ENCODE measurements at places on chromosomes 4 and X.

- DNase-seq: no peak
These were observed 78.8 kb upstream of the BANK1 start for GRCh38 chr4:101711590-101712260.

GRCh38 chr4:18294846-18295245, 273.3 kb upstream of the LCORL start:
- DNase-seq: no peak

DNA sequence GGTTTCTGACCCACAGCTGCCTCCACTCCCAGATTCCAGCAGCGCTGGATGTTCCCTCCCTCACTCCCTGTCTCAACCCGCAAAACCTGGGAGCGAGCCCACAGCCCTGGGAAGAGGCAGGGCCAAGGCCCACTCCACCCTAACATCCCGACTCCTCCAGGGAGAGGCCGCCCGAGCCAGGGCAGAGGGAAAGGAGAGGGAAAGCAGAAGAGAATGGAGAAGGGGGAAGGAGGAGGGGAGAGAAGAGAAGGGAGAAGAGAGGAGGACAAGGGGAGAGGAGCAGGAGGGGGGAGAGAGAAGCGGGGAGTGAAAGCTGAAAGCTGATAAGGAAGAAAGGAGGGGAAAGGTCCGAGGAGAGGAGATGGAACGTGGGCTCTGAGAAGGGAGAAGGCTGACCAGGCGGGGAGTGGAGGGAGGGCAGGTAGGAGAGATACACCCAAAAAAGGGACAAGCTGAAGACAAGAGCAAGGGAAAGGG, 120.2 kb upstream of the PJA1 start:
- no peak for DNase-seq

GRCh38 chr4:73070074-73070390, 516 bp upstream of the COX18 start:
- no peak for DNase-seq
